Nucleus accumbens (tissue), 56 donors: ENCODE measurements at places on chromosomes 7 and 10.

DNA sequence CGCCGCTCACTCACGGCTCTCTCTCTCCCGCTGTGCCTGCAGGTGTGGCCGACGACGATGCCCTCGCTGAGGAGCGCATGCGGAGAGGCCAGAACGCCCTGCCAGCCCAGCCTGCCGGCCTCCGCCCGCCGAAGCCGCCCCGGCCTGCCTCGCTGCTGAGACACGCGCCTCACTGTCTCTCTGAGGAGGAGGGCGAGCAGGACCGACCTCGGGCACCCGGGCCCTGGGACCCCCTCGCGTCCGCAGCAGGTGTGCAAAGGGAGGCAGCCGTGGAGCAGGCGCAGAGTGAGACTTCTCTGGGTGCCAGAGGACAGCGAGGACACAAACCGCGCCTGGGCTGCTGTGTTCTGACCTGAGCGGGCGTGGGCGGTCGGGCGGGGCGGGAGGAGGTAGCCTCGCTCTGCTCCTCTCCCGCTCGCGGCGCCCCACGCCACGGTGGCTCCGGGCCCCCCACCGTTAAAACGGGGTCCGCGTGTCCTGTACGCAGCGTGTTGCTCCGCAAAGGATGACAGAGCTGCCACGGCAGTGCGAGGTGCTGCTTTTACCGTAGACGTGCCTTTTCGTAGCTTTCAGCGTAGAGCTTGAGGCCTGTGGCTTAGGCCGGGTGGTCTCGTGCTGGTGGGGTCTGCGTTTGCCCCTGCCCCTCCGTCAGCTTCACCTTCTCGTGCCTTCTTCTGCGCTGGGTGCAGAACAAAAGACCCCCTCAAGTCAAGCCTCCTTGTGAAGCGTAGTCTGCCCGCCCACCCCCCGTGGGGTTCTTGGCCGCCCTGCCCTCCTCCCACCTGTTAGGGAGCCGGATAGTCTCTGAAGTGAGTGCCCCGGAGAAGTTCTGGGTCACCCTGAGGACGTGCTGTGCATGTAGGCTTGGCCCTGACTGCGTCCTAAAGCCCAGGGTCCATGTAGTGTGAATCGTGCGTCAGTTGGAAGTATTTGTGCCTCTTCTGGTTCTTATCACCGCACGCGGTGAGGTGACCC lies 73.2 kb downstream of the DNAJB6 start:
- DNase-seq, result no peak

DNA sequence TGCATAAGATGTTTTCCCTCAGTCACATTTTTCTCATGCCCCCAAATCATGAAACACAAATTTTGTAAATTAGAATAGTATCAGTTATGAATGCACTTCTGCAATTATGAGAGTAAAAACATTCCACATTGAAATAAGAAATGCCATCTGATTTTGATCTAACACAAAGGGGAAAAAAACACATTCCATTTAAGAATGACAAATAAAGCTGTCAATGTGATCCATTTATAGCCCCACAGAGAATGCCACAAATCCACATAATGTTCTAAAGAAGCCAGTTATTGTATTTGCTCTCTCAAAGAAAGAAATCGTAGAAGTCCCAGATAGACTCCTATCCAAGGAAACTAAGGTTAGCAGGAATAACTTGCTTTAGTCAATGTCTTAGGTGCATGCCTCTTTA lies 48.7 kb upstream of the RHOBTB1 start:
- DNase-seq, result no peak

DNA sequence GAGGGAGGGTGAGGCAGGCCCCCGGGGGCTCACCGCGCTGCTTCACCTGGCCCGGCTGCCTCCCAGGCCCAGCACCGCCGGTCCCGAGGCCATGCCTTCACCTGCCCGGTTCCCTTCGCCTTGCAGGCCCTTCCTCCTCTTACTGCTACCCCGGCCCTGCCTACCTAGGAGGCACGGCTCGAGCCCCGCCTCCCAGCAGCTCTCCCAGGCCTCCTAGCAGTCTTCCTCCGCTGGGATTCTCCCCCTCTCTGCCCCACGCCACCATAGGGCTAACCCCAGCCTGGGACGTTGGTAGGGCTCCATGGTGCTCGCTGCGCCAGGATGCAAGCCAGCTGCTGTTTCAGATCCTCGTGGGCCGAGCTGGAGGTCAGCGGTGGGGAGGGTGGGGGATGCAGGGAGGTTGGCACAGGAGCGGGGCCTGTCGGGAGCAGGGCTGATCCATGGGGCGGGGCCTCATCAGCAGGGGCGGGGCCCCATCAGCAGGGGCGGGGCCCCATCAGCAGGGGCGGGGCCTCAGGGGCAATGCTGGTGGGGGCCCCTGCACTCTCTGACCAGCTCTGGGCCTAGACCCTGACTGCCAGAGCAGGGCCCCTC lies 63.3 kb downstream of the RASGEF1A start:
- DNase-seq, result no peak

- no peak for DNase-seq
Observed at GRCh38 chr10:6487920-6488319, 92.2 kb downstream of the PRKCQ start.

- DNase-seq, result no peak
Observed at GRCh38 chr7:40489844-40490602, 355.2 kb downstream of the SUGCT start.

DNA sequence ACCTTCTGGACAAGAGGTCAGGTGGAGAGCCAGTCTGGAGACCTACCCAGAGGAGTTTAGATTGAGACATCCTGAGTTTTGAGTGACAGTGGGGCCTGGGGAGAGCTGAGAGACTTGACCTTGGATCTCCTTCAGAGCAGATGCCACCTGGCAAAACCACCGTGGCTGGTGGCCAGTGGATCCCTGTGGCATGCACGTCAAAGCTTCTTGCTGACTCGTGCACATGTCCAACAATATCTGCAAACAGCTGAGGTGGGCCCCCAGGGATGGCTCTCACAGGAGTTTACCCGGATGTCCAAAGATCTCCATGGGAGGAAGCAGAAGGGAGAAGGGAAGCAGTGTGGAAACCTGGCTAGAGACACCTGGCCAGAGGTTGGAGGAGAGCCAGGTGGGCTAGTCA lies 230.5 kb downstream of the FANK1 start:
- no peak for DNase-seq

DNA sequence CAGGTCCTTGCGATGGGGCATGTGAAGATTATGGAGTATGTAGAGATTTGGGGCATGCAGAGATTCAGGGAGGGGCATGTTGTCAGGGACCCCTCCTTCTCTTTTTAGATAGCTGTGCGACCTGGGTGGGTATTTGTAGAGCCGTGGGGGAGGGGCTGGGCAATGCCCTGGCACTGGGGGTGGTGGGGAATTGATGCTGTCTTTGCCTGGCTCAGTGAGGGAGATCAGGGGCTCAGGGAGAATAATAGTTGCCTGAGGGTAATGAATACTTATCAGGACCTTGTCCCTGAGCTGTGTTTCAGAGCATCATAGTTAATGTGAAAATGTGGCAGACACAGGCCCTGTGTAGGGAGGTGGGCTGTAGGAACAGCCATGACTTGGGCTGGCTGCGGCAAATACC lies 3.5 kb downstream of the RAMP3 start:
- no peak for DNase-seq

GRCh38 chr10:19628767-19629560 lies 187.3 kb upstream of the PLXDC2 start:
- no peak for DNase-seq

GRCh38 chr7:26663874-26664273 lies 200.5 kb downstream of the SKAP2 start:
- no peak for DNase-seq

DNA sequence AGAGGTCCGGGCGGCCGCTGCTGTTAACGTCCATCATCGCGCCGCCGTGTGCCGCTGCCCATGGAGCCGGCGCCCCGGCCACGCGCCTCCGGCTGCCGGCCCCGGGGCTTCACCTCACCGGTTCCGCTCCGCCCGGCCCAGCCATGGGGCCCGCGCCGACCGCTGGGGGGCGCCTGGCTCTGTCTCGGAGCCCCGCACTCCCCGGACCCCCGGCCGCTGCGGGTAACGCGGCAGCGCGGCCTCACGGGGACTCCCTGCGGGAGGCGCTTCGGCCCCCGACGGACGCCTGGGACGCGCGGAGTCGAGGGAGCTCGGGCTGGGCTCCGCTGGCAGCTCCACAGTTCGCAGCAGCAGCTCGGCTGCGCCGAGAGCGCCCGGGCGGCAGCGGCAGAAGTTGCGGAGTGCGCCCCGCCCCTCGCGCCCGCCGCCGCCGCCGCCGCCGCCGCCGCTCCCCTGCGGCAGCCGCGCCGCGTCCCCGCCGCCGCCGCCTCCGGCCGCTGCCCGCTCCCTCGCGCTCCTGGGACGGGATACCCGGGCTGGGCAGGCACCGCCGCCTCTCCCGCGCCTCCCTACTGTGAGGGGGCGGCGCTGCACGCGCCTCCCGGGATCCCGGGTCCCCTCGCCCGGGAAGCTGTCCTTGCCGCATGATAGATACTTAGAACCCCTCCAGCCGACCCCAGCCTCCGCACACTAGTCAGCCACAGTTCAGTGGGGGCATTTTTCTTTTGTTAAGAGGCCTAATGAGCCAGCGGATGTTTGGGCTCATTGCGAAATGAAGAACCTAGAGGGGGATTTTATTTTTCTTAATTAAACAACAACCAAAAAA lies at the start of gene HTR7:
TSS of gene HTR7 (minus strand) at position 405 of the 826 bp plus-strand sequence. CDS start at position 37, 368 bp downstream.
- peak; percentile 28 for DNase-seq

DNA sequence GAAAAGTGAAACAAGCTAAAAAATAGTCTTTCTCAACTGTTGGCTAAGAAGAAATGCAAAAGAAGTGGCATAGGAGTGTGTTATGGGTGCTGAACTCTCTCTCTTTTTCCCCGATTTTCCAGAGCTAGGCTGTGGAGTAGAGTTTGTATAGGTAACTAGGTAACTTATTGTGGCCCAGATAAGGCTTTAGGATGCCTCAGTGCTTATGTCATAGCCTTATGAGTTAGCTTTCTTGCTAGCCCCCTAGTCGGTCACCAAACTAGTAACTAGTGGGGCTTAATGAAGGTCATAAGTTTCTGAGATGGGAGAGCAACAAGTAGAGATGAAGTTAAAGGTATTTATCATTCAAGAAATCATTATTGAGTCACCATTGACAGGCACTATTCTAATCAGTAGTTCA lies 32.4 kb downstream of the BPGM start:
- DNase-seq, result no peak

- no peak for DNase-seq
Observed at GRCh38 chr10:52050429-52051047, 263.5 kb upstream of the DKK1 start.

DNA sequence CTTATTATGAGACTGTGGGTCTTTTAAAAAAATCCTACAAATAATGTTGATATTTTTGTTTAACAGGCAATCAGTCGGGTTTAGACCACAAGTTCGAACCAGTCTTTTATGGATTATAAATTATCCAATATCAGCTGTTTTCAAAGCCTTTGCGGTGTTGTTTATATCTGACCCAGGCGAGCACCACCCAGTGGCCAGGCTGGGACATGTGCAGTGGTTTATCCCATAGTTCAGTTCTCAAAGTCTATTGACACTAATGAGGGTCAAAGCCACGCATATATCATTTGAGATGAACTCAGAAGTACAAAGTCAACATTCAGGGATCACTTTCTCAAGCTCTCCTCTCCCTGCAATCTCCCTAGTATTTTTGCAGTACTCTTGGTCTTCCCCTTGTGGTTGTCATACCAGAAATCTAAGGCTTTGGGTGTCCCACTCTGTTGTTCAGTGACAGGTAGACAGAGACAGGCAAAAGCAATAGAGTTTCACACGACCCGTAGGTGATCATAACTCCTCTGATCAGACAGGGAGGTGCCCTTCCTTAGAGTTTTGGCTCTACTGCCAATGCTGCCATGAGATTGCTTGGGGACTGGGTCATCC lies 117.4 kb upstream of the POM121L12 start:
- DNase-seq, result no peak

- DNase-seq, result no peak
Observed at GRCh38 chr7:66869660-66870450, 51.2 kb upstream of the TMEM248 start.

GRCh38 chr10:110357252-110357780 lies 52.6 kb upstream of the SMNDC1 start:
- peak; percentile 21 for DNase-seq

DNA sequence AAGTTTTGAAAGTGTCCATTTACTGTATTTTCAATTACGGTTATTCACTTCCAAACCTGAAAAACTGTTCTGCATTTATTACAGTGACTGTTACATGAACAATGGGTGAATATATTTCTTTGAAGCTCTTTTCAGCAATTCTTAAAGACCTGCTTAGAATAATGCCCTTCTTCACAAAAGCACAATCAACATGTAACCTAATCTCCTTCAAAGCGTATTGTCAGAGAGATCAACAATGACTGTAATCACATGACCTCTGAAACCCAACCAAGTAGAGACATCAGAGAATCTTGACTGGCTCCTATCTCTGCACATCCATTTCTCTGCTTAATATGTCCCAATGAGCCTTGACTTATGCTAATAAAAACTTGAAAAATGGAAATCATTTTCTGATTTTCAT lies 126.7 kb downstream of the NRCAM start:
- no peak for DNase-seq

- DNase-seq, result no peak
Observed at GRCh38 chr10:101512738-101513137, 75.3 kb downstream of the POLL start.

DNA sequence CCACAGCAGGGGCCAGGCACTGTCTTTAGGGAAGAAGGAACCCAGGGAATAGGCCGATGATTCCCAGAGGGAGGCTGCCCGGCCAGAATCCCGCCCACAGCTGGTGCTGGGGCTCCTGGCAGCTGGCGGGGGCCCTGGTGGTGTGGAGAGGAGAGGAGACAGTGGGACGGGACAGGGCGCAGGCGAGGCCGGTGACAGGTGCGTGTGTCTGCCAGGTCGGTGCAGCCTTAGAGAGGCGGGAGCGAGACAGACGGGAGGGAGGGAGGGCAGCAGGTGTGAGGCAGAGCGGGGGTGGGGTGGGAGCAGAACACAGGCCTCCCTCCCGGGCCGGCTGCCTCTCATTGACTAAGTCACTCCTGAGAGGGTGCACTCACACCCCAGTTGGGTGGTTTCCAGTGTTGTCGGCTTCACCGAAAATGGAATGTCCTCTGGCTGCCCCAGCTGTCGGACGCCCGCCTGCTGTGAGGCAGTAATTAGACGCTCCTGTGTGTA lies 55.2 kb downstream of the ELFN1 start:
- no peak for DNase-seq

GRCh38 chr10:3559527-3559926 lies 225.5 kb downstream of the KLF6 start:
- DNase-seq, result no peak

GRCh38 chr10:108244443-108245228 lies 1080.1 kb upstream of the SORCS1 start:
- no peak for DNase-seq
